ENCODE measurements at places on chromosomes 16 and 17.

GRCh38 chr17:336110-337021 is 16.2 kb downstream of the RPH3AL start:
- DNase-seq: no peak

GRCh38 chr16:79177018-79177417 is 423.5 kb downstream of the MAF start:
- no peak for DNase-seq

DNA sequence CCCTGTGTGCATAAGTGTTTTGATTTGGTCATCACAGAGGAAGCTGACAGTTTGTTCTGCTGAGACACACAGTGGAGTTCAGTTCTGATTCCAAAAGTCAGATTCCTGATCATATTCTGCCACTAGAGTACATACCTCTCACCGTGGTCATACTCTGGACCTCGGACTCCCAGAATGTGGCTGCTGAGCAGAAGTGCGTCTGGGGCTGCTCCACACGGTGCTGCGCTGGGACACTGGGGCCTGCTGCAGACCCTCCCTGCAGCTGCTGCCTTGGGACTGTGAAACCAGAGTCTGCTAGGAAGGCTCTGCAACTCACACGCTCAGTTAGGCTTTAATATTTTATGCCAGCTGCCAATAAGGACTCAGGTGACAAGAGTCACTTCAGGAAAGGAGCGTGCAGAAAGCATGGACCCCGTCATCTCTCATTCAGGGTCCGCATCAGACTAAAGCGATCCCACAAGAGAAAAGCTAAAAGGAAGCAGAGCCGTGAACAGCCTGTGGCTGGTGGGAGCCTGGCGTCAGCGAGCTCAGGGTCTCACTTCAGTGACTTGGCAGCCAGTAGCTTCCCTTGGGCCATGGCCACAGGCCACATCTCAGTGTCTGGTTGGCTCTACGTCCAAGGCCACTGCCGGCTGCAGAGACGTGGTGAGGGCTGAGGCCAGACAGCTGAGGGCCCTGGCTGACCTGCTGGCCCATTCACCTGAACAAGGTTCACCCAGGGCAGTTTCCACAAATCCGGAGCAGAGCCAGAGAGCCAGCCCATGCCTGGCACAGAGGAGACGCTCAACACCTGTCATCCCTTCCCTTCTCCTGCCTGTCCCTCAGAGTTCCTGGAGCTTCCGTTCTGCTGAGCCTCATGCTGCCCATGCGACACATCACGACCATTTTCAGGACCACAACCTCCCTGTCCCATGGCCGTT is 24.7 kb upstream of the KIFC3 start:
- no peak for DNase-seq

- DNase-seq: no peak
Observed at GRCh38 chr17:10052106-10052813, 146.1 kb downstream of the GAS7 start.

- no peak for DNase-seq
Observed at GRCh38 chr17:78725448-78726021, 56.5 kb downstream of the CYTH1 start.

DNA sequence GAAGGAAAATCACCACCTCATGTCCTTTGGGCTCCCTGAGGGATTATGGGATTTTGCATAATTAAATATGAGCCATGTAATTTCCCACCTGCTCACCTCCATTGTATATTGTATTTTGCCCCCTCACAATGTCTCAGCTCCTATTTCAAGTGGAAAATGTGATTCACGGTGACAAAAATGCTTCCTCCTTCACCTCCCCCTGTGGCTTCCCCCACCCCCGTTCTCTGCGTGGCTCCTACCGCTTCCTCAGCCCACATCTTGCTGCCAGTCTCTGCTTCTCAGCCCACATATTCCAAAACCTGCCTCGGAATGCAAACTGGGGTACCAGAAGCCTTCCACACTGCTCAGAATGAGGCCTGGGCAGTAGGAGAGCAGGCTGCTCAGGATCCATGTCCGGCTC is 394.5 kb upstream of the C16orf82 start:
- no peak for DNase-seq

DNA sequence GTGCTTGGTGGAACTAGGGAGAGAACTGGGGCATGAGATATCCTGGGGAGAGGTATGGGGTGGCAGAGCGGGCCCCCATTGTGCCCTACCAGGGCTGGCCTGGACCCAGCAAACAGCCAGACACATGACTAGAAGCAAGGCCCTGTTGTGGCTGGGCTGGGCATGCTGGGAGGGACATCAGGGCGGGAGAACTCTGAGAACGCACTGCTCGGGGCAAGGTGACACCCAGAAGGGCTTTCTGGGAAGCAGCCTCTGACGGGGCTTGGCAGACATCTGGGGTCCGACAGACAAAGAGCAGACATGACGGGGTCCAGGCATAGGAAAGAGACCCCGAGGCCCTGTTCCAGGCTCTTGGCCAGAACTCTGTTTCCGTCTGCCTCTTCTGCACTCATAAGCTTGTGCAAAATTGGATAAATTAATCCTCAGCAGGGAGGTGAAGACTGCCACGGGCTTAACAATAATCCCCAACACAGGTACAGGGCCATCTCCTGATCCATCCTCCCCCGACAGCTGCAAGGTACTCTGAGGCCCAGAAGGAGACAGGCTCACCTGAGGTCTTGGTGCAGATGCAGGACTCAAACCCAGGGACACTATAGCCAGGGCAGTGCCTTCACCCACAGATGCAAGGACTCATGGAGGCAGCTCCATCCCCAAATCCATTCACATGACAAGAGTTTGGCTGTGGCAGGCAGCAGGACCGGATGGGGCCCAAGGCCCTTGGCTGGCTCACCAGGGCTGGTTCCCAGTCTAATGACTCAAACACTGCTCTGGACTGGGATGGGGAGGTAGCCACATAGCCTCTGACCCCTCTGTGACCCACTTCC is 5.4 kb downstream of the SREBF1 start:
- DNase-seq: no peak

- no peak for DNase-seq
Observed at GRCh38 chr16:84838383-84838948, 18.7 kb downstream of the CRISPLD2 start.

DNA sequence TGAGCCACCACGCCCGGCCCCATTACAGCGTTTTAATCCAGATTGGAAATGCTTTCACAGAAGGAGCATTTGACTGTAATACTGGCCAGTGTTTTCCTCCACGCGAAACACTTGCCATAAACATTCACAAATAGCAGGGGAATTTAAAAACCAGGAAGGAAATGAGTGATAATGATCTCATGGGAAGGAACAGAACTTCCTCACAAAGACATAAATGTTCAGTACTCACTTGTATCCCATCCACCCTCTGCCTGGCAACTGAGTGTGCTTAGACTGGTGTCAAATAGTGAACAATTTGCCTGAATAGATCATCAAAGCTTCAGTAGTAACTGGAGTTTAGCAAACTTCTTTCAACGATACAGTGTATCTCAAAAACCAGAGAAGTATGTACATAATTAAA is 54.1 kb downstream of the PSMD12 start:
- DNase-seq: no peak

- DNase-seq: no peak
Observed at GRCh38 chr16:66758086-66758485, 6.7 kb upstream of the DYNC1LI2 start.

GRCh38 chr17:78045316-78045715 is 83.2 kb downstream of the TMC6 start:
- no peak for DNase-seq

- DNase-seq: no peak
Observed at GRCh38 chr17:72359811-72360210, 239.0 kb downstream of the SOX9 start.

GRCh38 chr17:20300436-20300934 is 166.9 kb downstream of the LGALS9B start:
- no peak for DNase-seq

GRCh38 chr17:30812218-30813177 is 12.0 kb downstream of the CRLF3 start:
- no peak for DNase-seq

DNA sequence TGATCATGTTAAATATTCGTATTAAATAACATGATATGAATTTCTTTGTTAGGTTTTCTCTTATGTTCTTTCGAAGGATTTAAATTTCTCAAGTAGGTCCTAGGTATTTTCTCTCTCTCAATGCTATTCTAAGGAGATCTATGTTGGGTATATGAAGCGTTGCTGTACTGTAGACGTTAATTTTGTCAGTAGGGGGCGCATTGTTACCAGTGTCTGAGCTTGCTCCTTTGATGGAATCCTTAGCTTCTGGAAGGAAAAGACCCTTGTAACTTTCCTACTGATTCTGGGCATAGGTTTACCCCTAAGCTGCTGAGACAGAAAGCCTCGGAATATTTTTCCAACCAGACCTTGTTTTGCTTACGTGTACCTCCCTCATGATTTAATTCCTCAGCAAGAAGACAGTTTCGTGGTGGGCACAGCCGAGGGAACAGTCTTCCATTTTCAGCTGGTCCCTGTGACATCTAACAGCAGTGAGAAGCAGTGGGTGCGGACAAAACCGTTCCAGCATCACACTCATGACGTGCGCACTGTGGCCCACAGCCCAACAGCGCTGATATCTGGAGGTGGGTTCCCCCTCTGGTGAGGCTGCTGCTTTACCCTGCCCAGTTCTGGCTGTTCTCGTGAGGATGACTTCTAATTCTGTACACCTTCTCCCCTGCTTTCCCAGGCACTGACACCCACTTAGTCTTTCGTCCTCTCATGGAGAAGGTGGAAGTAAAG is 17.9 kb downstream of the UTP4 start:
- peak; percentile 1 for DNase-seq

- DNase-seq: no peak
Observed at GRCh38 chr17:73262676-73263642, 1.3 kb upstream of the CPSF4L start.

DNA sequence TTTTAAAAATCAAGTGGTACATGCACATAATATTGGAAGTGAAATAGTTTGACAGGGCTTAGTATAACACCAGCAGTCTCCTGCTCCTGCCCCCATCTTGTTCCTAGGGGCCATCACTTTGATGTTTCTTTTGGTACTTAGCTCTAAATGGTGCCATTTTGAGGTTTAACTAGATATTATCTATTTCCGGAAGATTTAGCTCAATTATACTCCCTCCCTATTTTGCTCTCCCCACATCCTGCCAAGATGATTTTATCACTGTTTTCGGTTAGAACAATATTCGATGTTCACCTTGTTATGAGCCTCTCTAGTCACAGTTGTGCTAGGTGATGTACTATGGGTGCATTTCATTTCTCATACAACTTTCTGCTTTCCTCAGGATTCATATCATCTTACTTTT is 20.0 kb upstream of the SLC35G3 start:
- DNase-seq: no peak

- no peak for DNase-seq
Observed at GRCh38 chr16:51389881-51390280, 238.8 kb upstream of the SALL1 start.

GRCh38 chr17:72338847-72339790 is 218.3 kb downstream of the SOX9 start:
- peak; percentile 2 for DNase-seq

- no peak for DNase-seq
Observed at GRCh38 chr16:92431-93339, 14.7 kb downstream of the MPG start.

- no peak for DNase-seq
Observed at GRCh38 chr17:66347661-66348514, 45.5 kb downstream of the PRKCA start.

DNA sequence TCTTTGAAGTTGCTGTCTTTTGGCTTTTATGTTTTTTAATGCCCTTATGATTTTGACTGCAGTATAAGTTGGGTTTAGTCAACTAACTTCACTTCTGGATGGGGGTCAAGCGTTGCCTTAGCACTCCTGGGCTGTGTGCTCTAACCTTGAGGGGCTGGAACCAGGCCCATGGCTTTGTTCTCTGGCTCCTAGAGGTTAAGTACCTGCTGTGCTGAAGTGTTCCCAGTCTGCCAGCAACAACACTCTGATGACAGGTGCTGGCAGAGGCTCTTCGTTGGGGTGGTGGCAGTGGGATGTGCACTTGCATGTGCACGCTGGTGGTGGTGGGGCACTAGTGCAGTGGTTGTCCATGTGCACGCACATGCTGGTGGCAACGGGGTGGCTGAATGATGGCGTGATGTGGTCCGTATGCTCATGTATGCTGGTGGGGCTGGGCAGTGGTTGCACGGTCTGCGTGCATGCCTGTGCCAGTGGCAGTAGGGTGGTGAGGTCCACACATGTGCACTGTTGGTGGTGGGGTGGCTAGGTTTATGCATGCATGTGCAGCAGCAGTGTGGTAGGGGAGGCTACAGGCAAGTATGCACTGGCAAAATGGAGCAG is 447.8 kb upstream of the GOT2 start:
- peak; percentile 21 for DNase-seq

DNA sequence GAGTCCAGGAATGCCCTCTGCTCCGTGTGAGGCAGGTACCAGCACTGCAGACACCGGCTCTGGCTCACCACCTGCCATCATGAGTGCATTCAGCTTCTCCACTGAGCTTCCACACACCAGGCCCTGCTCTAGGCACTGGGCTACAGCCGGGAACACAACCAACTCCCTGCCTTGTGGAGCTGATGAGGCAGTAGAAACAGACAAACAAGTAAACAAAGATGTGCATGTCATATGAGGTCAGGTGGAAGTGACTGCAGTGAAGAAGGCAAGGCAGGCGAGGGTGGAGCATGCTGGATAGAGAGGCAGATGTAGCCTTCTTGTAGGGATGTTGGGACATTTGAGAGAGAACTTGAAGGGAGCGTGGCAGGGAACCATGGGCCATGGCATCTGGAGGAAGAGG is 5.0 kb downstream of the NLRC5 start:
- no peak for DNase-seq

- DNase-seq: no peak
Observed at GRCh38 chr17:64109400-64109799, 20.5 kb downstream of the ERN1 start.

- DNase-seq: no peak
Observed at GRCh38 chr16:72928090-72928981, 119.6 kb downstream of the ZFHX3 start.

- no peak for DNase-seq
Observed at GRCh38 chr17:74954665-74955421, 17.7 kb downstream of the HID1 start.

DNA sequence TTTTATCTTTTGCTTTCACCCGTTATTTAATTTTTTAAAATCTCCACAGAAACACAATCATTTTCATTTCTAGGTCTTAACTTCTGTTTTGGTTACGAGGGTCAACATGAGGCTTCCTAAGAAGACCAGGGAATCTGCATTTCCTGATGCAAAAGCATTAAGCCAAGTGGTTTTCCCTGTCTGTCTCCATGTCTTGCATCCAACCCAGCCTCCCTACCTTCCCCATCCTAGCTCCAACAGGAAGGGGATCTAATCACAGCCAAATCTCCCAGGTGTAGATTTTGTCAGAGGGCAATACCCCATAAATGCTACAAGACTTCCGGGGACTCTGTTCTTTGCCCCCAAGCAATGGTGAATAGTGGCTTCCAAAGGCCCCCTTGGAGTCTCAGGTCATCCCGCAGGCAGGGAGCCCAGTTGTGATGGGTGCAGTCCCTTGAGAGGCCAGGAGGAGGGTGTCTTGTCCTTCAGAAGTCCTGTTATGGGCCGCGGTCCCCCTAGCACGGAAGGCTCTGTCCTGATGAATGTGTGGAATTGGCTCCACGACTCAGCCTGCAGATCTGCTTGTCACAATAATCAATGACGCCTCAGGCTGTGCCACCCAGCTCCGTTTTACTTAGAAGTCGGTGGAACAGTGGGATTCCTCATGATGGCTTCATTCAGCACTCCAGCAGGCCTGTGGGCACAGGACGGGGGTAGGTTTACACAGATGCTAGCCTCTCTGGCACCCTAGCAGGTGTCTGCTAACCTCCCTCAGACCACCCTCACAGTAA is 141.1 kb downstream of the RGS9 start:
- no peak for DNase-seq

All from NCI-H774 (cell line).